ENCODE measurements at places on chromosomes 3 and 15. TPM values are rescaled to one million over a fixed set of nuclear protein-coding genes. Genes with fewer than 3 reads are reported as not detected.
A peak's percentile ranks its signal among the peaks of the same experiment; 100 is the strongest.

WNT5A gene
- 1.7 TPM for total RNA-seq

LRRC31 gene
- not detected for total RNA-seq

CCDC9B gene
- total RNA-seq = 10.6 TPM

EFHB gene
- total RNA-seq = 1.3 TPM

GNAT1 gene
- not detected for total RNA-seq

AGBL1 gene
- total RNA-seq = not detected

KCNAB1 gene
- total RNA-seq = 3.6 TPM

ADCY5 gene
- 107 TPM for total RNA-seq

CHRNA7 gene
- 2.0 TPM for total RNA-seq

FBXO40 gene
- total RNA-seq = 0.13 TPM

GRCh38 chr3:177263615-177264368 is 66.5 kb upstream of the TBL1XR1 start:
- DNase-seq = no peak

GRCh38 chr3:75136100-75136897 is 521.8 kb upstream of the CNTN3 start:
- DNase-seq = no peak

DNA sequence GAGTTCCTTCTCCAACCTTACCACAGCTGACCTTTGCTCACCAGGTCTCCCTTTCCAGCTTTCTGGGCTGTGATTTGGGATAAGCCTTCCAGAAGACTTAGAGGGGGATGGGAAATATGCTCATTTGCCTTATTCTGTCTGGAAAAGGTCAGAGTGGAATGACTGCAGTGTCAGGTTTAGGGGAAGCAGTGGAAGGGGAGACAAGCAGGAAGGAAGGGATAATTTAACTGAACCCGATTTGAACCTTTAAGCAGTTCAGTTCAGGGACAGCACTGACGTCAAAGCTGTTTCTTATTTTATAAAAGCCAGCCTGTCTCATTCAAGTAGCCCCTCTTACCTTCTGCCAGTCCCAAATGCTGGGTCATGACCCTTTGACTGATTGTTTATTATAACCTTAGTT is 418.4 kb upstream of the RARB start:
- DNase-seq = no peak

GRCh38 chr3:150995510-150995909 is 23.0 kb upstream of the CLRN1 start:
- DNase-seq = no peak

DNA sequence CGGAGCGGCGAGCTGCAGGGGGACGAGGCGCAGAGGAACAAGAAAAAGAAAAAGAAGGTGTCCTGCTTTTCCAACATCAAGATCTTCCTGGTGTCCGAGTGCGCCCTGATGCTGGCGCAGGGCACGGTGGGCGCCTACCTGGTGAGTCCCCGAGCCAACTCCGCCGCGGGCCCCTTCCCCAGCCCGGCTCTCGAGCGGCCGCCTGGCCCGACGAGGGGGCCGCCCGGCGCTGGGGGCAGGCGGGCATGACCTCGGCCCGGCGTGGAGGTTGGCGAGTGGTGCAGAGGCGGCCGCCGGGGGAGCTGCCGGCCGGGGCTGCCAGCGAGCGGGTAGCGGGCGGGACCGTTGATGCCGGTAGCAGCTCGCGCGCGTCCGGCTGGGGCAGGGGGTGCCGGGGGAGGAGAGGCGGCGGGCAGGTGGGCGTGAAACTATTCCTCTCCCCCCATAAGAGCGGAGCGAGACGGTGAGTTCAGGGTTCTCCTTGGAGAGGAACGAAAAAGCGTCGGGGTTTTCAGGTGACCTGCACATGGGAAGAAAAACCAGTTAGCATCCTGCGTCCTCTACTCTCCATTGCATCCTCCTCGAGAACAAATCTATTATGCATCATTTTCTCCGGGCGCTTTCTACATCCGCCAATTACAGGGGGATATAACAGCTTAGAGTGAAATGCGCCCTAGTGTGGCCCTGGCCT is 585 bp downstream of the SLCO3A1 start:
- peak; percentile 92 for DNase-seq

DNA sequence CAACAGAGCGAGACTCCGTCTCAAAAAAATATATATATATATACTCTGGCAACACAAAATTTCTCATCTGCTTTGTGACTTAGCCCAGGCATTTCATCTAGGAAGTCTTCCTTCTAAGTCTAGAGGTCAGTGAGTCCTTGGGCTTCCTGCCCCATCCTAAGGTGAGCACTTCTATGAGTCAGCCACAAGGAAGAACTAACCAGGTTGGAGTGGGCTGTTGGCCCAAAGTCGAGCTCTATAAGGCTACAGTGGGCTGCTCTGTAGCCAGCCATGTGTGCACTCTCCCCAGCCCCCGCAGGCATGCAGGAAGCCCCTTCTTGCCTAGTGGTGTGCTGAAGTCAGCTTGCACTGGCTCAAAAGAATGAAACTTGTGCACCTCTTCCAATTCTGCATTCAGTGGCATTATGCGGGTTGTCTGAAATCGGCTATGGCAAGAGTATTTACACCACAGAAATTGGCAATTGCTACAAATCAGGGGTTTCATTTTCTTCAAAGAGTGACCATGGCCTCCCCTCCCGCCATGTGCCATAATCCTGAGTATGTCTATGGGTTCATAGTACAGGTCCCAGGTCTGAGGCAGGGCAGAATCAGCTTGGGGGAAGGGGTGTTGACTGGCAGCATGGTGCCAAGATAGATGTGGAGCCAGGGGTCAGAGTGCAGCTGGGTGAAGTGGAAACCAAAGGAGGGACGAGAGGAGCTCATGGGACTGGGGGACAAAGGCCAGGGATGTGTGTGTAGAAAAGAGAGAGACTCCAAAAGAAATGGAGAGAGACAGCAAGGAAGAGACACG is 22.0 kb upstream of the LOXL1 start:
- no peak for DNase-seq

- DNase-seq = no peak
Measured at GRCh38 chr3:8504611-8504973, 3.0 kb downstream of the LMCD1 start.

- DNase-seq = no peak
Measured at GRCh38 chr3:42610976-42611375, 10.5 kb downstream of the NKTR start.

- no peak for DNase-seq
Measured at GRCh38 chr3:155064920-155065319, 15.2 kb upstream of the MME start.

DNA sequence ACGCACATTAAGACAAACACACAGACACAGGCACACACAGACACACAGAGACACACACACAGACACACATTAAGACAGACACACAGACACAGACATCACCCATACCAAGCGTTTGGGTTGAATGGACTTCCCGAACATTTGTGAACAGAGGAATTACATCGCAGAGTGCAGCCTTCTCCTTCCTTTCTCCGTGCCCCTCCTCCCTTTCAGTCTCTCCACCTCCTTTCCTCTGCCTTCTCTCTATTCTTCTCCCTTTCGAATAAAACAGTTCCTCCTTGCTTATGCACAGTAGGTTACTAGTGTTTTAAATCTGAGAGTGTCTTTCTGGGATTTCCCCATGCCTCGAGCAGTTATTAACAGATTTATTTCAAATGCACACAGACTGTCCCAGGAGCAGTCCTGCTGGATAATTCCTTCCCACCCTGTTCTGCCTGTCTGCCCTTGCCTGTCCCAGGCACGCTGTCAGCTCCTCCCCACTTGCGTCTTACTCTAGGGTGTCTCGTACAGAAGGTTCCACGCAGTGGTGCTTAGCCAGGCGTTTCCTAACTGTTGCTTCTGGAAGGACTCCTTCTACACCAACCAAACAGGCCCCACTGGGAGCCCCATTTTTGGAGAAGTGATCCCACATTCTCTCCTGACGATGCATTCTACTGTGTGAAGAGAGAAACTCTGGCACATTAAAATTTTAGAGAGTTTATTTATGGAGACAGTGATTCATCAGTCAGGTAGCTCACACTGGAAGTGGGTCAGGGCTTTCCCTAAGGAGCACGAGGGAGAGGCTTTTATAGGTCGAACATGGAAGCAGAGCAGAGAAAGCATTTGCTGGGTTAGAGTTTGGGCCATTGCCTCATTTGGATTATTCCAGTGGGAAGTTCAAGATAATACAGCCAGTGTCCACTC is 163.8 kb downstream of the SV2B start:
- no peak for DNase-seq

DNA sequence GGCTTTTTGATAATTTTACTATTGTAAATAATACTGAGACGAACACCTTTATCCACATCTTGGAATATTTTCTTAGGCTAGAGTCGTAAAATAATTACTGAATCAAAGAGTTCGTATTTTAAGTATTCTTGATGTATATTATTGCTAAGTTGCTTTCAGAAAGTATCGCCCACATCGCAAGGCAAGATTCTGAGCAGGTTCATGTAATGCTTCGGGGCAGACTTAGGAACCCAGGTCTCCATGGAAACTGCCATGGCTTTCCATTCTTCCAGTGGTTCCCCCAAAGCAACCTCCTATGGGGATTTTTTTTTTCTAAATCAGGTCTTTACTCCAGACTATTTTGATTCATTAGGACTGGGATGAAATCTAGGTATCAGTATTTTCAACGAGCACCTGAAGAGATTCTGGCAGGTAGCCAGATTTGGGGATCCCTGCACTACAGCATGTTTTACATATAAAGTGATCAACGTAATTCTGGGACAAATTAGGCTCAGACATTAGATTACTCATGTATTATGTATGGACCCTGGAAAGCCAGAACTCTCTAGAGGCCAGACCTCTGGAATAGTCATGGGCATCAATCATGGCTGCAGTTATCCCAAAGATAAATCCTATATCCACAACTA is 86.5 kb downstream of the B3GNT5 start:
- DNase-seq = no peak

GRCh38 chr3:98901119-98901391 is 440 bp downstream of the DCBLD2 start:
- no peak for DNase-seq

DNA sequence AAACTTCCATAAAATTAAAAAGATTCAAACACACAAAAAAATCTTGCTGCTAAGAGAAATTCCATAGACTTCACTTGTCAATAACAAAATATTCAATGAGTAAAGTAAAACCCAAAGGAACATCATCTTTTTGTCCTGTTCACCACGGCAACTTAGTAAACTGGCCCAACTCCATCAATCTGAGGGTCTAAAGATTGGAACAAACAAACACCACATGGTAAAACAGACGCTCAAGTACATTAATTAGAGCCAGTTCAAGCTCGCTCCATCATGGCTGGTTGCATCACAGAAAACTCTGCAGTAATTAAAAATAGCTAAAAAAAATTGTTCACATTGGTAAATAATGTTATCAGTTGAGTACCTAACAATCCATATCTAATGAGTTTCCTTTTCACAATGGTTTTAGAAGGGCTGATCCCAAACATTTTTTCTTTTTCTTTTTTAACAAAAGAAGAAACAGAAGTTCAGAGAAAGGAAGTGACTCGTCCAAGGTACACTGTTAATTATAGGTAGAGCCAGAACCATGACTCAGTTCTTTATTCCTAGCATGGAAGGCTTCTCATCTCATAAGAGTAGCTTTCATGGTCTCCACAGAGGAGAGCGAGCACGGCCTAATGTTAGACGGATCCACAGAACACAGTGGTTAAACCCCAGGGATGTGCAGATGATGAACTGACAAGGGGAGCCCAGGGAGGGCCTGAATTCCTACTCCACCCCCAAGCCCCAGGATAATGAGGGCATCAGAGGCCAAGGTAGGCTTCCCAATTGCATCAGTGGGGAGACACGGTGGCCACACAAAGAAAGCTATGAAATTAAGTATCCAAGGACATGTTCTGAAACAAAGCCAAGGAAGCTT is 79.2 kb upstream of the ARHGEF3 start:
- no peak for DNase-seq

DNA sequence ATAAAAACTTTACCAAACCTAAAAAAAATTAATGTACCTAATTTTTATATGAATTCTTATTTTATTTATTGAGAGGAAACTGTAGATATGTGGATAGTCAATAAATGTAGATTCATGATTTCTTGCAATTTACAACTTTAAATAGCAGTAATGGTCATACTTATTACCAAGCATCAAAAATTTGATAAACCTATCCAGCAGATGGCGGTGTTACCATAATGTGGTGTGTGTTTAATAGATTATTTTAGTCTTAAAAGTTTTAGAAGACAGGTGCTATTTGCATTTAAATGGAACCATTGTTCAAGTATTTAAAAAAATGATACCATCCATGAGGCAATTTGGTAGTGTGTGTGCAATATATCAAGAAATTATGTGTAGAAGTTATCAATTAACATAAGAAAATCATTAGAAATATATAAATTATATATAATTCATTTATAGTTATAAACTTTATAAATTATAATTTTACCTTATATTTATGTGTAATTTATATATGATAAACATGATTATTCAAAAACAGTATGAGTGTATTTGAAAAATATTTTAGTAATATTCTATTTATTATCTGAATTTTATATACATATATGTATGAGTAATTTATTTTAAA is 176.0 kb upstream of the BCHE start:
- DNase-seq = no peak

DNA sequence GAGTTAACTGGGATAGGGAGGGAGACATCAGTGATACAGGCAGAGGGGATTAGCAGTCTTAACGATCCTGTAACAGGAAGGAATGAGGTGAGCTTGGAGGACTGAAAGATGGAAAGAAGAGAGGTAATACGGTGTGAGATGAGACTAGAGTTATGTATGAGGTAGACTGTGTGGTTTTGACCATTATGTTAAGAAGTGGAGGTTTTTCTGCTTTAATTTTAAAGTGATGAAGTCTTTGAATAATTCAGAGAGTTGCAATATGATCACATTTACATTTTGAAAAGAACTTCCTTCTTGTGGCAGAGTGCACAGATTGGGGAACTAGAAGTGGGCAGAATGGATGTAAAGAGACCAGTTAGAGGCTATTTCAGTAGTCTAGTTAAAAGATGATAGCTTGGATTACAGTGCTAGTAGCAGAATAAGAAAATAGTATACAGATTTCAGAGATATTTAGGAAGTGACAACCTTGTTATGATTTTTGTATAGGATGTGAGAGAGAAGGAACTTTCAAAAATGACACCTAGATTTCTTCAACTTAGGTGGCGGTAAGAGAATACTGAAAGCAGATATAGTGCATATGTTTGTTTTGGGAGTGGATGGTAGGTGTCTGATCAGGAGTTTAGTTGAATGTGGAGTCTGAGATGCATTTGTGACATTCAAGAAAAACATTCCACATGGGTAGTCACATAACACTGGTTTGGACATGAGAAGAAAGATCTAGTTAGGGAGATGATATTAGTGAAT is 40.5 kb downstream of the STT3B start:
- DNase-seq = no peak

DNA sequence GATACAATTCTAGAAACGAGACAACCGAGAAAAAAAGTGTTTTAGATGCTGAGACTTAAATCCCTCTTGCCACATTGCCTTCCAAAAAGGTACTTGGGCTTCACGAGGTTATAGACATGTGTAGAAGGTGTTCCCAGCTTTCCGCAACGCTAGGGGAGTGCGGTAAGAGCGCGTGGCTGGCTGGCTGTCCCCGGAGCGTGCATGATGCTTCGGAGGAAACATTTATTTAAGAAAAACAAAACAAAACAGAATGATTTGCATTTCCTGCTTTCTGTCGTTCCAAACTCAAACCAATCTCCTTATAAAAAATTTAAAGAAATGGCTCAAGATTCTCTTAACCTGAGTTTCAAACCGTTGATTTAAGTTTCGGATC is 841 bp downstream of the SLC6A20 start:
- no peak for DNase-seq
